Fibroblast of skin of abdomen (primary cell): ENCODE measurements at places on chromosomes 4 and X.

GRCh38 chrX:40100141-40100536 lies 2.4 kb upstream of the BCOR start:
- peak; percentile 21 for DNase-seq

GRCh38 chr4:26235500-26235899 lies 85.3 kb upstream of the RBPJ start:
- DNase-seq: peak; percentile 52

GRCh38 chr4:139176302-139177048 lies 543 bp downstream of the ELF2 start:
- peak; percentile 45 for DNase-seq

GRCh38 chr4:67087897-67088296 lies 457.4 kb downstream of the CENPC start:
- no peak for DNase-seq
